Effector CD8-positive, alpha-beta T cell (primary cell): ENCODE measurements at places on chromosomes 5 and 9.

GRCh38 chr5:69295088-69295754 is 37.4 kb downstream of the CCDC125 start:
- DNase-seq = no peak

DNA sequence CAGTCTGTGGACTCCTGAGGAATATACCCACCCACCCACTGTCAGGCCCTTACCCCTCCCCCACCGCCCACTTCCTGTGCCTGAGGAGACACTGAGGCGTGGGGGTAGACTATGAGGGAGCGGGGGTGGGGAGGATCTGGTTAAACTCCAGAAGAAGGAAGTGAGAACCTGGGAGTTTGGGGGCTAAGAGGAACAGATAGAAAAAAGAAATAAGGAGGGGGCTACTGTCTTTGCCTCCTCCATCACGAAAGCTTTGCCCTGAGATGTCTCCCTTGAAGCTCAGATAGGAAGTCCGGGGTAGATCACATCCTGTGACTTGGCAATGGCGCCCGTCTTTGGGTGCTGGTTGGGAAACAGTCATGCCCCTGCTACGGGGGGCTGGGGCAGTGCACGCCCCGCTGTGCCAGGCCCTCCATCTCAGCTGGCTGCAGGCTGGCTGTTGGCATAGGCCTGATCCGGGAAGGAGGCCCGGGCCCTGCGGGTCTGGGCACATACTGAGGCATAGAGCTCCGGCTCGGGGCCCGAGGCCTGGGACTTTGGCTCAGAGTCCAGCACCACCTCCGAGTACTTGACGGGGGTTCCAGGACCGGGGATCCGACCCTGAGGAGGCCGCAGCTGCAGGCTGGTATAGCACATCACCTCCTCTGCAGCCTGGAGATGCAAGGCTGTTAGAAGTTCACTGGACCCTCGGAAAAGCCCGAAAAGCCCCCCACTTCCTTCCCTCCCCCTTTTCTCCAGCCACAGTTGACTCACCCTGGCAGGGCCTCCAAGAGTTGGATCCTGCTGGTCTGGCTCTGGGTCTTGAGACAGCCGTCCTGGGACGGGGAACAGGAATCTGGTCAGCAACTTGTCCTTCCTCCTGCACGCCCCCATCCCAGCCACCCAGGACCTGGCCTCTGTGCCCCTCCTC is 1.0 kb downstream of the SIT1 start:
- DNase-seq = peak; percentile 15

DNA sequence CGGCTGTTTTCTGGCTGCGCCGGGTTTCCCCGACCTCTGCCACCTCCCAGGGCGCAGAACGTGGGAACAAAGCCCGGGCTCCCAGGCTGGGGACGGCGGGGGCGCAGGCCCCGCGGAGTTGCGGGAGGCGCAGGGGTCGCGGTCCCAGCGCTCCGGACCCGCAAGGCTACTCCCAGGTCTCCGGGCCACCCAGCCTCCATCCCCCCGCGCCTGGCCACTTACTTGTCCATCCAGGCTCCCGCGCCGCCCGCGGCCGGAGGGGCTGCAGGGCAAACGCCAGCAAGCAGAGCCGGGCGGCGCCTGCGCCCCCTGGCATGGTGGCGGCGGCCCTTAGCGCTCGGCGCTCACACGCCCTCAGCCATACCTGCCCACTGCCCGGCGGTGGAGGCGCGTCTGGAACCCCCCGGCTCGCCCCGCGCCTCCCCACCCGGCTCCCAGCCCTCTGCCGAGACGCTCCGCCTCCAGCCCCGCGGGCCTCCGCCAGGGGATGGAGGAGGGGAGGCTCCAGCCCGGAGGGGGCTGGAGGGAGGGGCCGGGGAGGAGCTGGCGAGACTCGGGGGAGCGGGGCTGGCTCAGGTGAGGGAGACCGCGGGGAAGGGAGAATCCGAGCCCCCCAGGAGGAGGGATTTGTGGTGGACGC is at the start of gene ADAM19:
ADAM19 (minus strand) TSS at position 395 of the 640 bp plus-strand sequence; CDS start at position 316, 79 bp downstream.
- no peak for DNase-seq

GRCh38 chr9:125995706-125996105 is 248.5 kb downstream of the PBX3 start:
- no peak for DNase-seq

DNA sequence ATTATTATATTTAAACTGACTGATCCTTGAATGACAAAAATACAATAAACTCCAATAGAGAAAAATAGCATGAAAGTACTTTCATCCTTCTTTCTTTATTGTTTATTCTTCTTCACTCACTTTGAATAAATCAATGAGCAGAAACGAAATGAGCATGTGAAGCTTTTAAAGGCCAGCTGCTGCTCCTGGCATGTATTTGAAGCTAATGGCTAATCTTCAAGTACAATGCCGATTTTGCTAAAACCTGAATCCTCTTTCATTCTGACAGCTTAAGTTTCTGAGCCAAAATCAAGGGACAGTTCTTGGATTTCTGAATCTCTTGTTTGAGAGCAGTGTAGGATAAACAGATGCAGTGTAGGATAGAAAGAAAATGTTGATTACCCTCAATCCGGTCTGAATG is 237.3 kb downstream of the CDH10 start:
- DNase-seq = no peak
